ENCODE measurements at places on chromosomes 3 and 15. TPM values are rescaled to one million over a fixed set of nuclear protein-coding genes. Genes with fewer than 3 reads are reported as not detected.

DNA sequence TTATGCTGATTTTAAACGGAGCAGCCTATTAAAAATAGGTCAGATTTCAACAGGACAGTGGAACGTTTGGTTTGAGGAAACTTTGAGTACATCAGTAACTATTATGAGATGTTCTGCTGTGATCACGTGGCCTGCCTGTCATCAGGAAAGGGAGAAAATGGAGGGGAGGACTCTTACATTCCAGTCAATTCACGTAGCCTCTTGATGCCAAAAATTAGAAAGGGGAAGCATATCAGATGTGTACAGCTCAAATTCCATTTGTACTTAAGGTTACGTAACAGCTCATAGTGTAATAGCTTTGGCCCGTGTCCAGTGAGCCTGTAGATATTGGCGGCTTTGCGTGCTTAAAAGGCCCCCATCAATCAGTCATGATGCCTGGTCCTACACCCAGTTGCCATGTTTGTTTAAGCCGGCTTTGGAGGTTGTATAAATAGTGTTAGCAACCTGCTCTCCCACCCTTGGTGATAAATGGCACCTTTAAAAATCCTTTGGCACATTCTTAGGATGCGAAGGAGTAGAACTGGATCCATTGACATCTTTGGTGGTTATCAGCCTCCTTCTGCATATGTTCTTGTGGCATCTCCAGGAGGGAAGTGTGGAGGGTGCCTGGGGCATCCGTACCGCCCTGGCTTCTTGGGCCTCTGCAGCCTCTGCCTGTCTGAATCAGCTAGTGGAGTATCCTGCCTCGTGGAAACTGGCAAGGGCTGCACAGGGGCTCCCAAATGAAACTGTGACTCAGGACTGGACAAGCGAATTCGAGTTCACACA is 163.9 kb downstream of the THSD4 start:
- DNase-seq, result peak; percentile 48
- no peak overlapping the region for H3K27ac ChIP-seq
- peaks cover 21% of the 10 kb centered on the region for H3K4me1 ChIP-seq
- H3K4me3 ChIP-seq, result no peak overlapping the region
- H3K27me3 ChIP-seq, result no peaks in the 10 kb centered on the region

LEO1 gene
- 65.3 TPM for total RNA-seq

DNA sequence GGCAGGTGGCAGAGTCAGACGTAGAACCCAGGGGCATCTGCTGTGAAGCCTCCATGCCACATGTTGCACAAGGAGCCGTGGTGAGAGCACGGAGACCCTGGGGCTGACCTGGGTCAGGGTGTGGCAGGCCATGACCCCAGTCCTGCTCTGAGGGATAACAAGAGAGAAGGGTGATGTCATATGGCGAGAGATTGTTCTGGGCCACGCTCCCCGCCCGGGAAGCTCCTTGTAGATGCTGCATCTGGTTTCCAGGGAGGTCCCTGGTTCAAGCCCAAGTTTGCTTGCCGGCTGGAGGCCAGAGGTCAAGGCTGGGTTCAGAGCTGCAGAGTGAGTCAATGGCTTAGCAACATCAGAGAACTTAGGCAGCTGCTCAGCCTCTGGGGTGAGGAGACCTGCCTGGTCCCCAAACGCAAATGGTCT is 17.3 kb downstream of the FGD5 start:
- no peaks in the 10 kb centered on the region for H3K4me1 ChIP-seq
- H3K36me3 ChIP-seq, result no peaks in the 10 kb centered on the region
- H3K4me3 ChIP-seq, result no peak overlapping the region
- H3K27me3 ChIP-seq, result peaks cover 26% of the 10 kb centered on the region

ISL2 gene
- total RNA-seq, result 3.0 TPM

- H3K27me3 ChIP-seq, result no peaks in the 10 kb centered on the region
- DNase-seq, result no peak
- H3K27ac ChIP-seq, result no peak overlapping the region
- no peaks in the 10 kb centered on the region for H3K4me1 ChIP-seq
- H3K36me3 ChIP-seq, result no peaks in the 10 kb centered on the region
Observed at GRCh38 chr3:167736264-167736787, 805 bp downstream of the SERPINI1 start.

DNA sequence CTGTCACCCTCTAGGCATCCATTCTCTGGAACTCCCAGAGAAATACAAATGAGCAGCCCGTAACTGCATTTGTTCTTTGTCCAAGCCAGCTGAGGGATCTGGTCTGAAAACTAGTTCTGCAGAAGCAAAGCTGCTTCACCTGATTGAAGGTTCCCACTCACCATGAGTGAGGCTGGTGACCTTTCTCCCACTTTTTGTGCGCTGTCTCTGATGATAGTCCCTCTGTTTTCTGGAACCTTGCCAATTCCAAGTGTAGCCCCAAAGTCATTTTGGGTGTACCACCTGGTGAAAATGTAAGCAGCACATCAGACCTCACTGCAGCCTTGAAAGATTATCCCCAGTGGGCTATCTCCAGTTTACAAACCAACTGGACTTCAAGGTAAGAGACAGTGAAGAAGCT is 39.4 kb upstream of the BFSP2 start:
- no peak overlapping the region for H3K27ac ChIP-seq
- no peaks in the 10 kb centered on the region for H3K36me3 ChIP-seq
- no peaks in the 10 kb centered on the region for H3K4me1 ChIP-seq
- no peak for DNase-seq
- no peak overlapping the region for H3K4me3 ChIP-seq
- H3K27me3 ChIP-seq, result no peaks in the 10 kb centered on the region

- H3K4me1 ChIP-seq, result no peaks in the 10 kb centered on the region
- H3K36me3 ChIP-seq, result no peaks in the 10 kb centered on the region
- H3K27me3 ChIP-seq, result peaks cover 4% of the 10 kb centered on the region
- DNase-seq, result no peak
- H3K4me3 ChIP-seq, result no peak overlapping the region
- H3K27ac ChIP-seq, result no peak overlapping the region
Observed at GRCh38 chr15:70483513-70483912, 279.8 kb downstream of the UACA start.

GRCh38 chr3:41612853-41613252 is 349.1 kb downstream of the ULK4 start:
- no peak overlapping the region for H3K4me3 ChIP-seq
- H3K27me3 ChIP-seq, result no peaks in the 10 kb centered on the region
- no peak overlapping the region for H3K27ac ChIP-seq
- no peaks in the 10 kb centered on the region for H3K36me3 ChIP-seq
- DNase-seq, result no peak

- no peak overlapping the region for H3K27ac ChIP-seq
- no peaks in the 10 kb centered on the region for H3K27me3 ChIP-seq
- peaks cover 41% of the 10 kb centered on the region for H3K4me1 ChIP-seq
- no peaks in the 10 kb centered on the region for H3K36me3 ChIP-seq
- no peak for DNase-seq
- no peak overlapping the region for H3K4me3 ChIP-seq
Observed at GRCh38 chr3:195207056-195207455, 63.9 kb downstream of the XXYLT1 start.

DNA sequence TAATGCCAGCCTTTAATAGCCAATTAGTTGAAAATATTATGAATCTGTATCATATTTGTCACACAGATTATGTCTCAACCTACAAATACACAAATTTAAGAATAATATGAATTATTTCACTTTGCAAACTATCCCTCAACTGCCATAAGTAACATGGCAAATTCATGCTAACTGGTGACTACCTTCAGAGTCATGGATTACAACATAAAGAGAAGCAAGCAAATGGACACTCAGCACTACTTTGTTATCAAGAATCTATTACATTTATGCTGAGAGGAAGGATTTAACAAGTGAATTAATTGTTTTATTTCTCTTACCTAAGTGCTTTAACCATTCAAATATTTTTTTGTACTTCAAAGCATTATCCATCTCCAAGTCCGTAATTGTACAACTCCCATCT is 103.1 kb upstream of the BCL6 start:
- no peaks in the 10 kb centered on the region for H3K36me3 ChIP-seq
- H3K4me1 ChIP-seq, result no peaks in the 10 kb centered on the region
- no peak for DNase-seq
- no peak overlapping the region for H3K4me3 ChIP-seq
- no peaks in the 10 kb centered on the region for H3K27me3 ChIP-seq

GRCh38 chr15:62792986-62793751 is 249.4 kb upstream of the TPM1 start:
- H3K27me3 ChIP-seq, result no peaks in the 10 kb centered on the region
- no peak overlapping the region for H3K27ac ChIP-seq
- no peaks in the 10 kb centered on the region for H3K36me3 ChIP-seq
- no peak overlapping the region for H3K4me3 ChIP-seq
- DNase-seq, result no peak

SLC2A2 gene
- not detected for total RNA-seq

DNA sequence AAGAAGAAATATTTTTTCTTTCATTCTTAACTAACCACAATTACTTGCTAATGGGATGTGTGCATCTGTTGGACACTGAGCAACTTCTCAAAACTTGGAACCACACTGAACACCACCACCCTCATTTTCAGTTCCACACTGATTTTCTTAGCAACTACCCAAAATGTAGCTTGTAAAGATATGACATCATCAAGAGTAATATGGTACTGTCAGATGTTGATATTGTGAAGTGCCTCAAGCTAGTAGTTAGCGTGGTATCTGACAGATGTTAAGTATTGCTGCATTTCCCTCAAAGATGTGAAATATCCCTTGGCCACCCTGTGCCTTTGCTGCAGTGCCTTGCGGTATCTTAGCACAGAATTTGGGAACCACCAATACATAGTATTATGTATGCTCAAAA is 9.3 kb downstream of the RFTN1 start:
- H3K4me1 ChIP-seq, result no peaks in the 10 kb centered on the region
- no peak overlapping the region for H3K4me3 ChIP-seq
- no peak overlapping the region for H3K27ac ChIP-seq
- H3K36me3 ChIP-seq, result peaks cover 4% of the 10 kb centered on the region

GRCh38 chr3:72082186-72082715 is 297.3 kb upstream of the PROK2 start:
- H3K27ac ChIP-seq, result no peak overlapping the region
- no peaks in the 10 kb centered on the region for H3K36me3 ChIP-seq
- no peak overlapping the region for H3K4me3 ChIP-seq
- H3K27me3 ChIP-seq, result no peaks in the 10 kb centered on the region
- no peaks in the 10 kb centered on the region for H3K4me1 ChIP-seq
- DNase-seq, result no peak

DNA sequence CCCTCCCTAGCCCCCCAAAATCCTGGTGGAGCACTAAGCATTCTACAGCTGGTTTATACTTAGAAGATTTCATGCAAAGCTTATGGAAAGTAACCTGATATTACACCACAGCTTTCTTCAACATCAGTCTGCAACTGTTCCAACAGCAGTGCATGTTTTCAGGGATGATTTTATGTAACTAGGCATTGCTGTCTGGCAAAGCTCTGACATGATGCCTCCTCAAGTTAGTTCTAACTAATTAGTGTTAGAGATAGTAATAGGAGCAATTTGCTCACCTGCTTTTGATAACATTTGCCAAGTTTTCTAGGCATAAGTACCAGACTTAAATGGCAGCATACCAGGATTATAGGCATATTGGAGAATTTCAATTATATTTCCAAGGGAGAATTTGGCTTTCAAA is 330.3 kb upstream of the SGO1 start:
- no peak for DNase-seq
- no peaks in the 10 kb centered on the region for H3K36me3 ChIP-seq
- H3K27ac ChIP-seq, result no peak overlapping the region
- no peaks in the 10 kb centered on the region for H3K4me1 ChIP-seq
- H3K4me3 ChIP-seq, result no peak overlapping the region
- no peaks in the 10 kb centered on the region for H3K27me3 ChIP-seq

- no peak for DNase-seq
- no peak overlapping the region for H3K27ac ChIP-seq
- no peaks in the 10 kb centered on the region for H3K4me1 ChIP-seq
- H3K4me3 ChIP-seq, result no peak overlapping the region
- no peaks in the 10 kb centered on the region for H3K27me3 ChIP-seq
Observed at GRCh38 chr15:80580106-80580505, 115.0 kb upstream of the ABHD17C start.

CLDN18 gene
- total RNA-seq, result not detected

- H3K4me1 ChIP-seq, result no peaks in the 10 kb centered on the region
- no peak overlapping the region for H3K4me3 ChIP-seq
- H3K27ac ChIP-seq, result no peak overlapping the region
- no peak for DNase-seq
- no peaks in the 10 kb centered on the region for H3K36me3 ChIP-seq
Observed at GRCh38 chr15:70281261-70281810, 183.6 kb upstream of the TLE3 start.

COL6A6 gene
- 0.06 TPM for total RNA-seq

DNA sequence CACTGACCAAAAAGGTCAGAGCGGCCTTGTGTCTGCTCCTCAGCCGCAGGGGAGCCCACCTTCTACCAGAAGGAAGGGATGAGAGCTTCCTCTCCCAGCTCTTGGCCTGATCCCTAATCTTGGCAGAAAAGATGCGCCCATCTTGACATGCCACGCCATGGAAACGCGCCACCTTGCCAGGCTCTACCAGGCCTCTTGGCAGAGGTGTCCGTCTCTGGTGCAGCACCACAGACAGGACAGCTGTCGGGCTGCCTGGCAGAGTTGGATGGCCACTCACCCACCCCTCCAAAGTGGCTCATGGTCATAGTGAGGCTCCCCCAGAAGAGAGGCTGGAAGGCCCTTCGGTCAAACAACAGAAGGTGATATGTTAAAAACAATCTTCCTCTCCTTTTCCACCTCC is 105.2 kb downstream of the LIPC start:
- H3K27ac ChIP-seq, result no peak overlapping the region
- no peaks in the 10 kb centered on the region for H3K36me3 ChIP-seq

All from SJCRH30 (cell line).